Spleen (tissue), 13 donors: ENCODE measurements at places on chromosomes 6 and 20. TPM values are rescaled to one million over a fixed set of nuclear protein-coding genes. Genes with fewer than 3 reads are reported as not detected.
A peak's percentile ranks its signal among the peaks of the same experiment; 100 is the strongest.

- peak overlapping the region; percentile 77 for H3K4me3 ChIP-seq
- peak overlapping the region; percentile 91 for H3K27ac ChIP-seq
- H3K4me1 ChIP-seq, result peaks cover 58% of the 10 kb centered on the region
These were observed 993 bp upstream of the NCOA7 start for GRCh38 chr6:125789576-125790357.

DNA sequence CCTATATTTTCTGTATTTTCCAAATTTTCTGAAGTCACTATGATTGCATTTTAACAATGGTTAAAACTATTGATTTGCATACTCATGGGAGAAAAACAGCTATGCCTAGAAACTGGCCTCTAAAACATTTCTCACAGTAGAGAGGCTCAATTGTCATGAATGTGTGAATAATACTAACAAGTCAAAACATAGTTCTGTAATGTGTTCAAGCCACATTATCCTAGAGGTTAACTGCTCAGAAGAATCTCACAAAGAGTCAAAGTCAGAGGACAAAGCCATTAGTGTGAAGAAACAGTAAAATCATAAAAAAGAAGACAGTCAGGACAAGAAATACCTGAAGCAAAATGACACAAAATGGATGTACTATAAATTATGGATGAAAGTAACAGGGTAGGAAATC is 12.5 kb upstream of the ALDH8A1 start:
- H3K4me1 ChIP-seq, result no peaks in the 10 kb centered on the region
- H3K36me3 ChIP-seq, result no peaks in the 10 kb centered on the region
- H3K27me3 ChIP-seq, result no peaks in the 10 kb centered on the region
- DNase-seq, result no peak

ANKEF1 gene
- total RNA-seq, result 2.3 TPM

OR2J3 gene
- not detected for total RNA-seq

- peaks cover 7% of the 10 kb centered on the region for H3K4me1 ChIP-seq
- no peak overlapping the region for H3K4me3 ChIP-seq
- no peak for DNase-seq
- no peak overlapping the region for H3K27ac ChIP-seq
These were observed 111.1 kb downstream of the COL12A1 start for GRCh38 chr6:75094614-75095200.

ZNF133 gene
- total RNA-seq, result 16.9 TPM

DNA sequence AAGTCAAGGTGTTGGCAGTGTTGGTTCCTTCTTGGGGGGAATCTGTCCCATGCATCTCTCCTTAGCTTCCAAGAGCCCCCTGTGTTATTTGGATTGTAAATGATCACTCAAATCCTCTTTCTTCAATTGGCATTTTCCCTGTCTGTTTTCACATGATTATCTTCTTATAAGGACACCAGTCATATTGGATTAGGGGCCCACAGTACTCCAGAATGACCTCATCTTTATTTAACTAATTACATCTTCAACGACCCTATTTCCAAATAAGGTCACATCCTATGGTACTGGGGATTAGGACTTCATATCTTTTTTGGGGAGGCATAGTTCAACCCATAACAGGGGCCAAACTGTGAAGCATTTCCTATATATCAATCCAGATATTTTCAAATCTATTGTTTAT is 57.3 kb downstream of the PTPRA start:
- H3K36me3 ChIP-seq, result no peaks in the 10 kb centered on the region
- no peak overlapping the region for H3K4me3 ChIP-seq
- H3K4me1 ChIP-seq, result no peaks in the 10 kb centered on the region
- no peaks in the 10 kb centered on the region for H3K27me3 ChIP-seq
- no peak overlapping the region for H3K27ac ChIP-seq
- no peak for DNase-seq

DNA sequence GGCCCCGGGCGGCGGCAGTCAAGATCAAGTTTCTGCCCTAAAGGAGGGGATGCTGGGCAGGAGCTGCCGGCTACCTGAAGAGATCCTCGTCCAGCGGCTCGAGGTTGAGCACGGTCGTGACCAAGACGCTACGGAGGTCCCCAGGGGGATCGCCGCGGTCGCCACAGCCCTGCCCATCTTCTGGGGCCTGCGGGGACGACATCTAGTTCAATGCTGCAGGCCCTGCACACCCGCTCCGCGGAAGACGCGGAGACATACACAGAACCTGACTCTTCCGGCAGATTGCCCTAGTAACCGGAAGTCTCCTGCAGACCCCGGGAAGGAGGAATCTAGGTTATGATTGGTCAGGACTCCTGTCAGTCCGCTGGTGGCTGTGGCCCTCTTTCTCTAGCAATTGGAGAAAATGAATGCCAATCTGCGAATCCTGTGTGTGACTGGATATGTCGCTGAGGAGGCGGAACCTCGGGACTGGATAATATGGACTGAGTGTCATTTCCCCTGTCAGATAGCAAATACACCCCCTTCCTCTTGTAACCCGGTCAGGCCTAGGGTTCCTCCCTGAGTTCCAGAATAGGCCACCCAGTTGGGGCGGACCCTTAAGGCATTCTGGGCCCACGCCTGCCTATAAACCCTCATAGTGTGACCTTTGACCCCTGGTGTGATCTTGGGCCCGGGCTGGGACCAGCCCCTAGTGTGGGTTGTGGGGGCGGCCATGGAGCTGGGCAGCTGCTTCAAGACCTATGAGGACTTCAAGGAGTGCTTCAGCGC is at the start of the genes ACOT8 and ZSWIM3:
Gene ACOT8, minus strand, starts transcription at position 279 of the 768 bp plus-strand sequence. Its CDS starts 77 bp downstream, at position 202.
Gene ZSWIM3, plus strand, starts transcription at position 501 of the 768 bp plus-strand sequence. Its CDS starts 212 bp downstream, at position 713.
- peak within 1 kb of the TSS; percentile 80 for H3K4me3 ChIP-seq
- H3K27ac ChIP-seq, result peak within 1 kb of the TSS; percentile 93
- H3K4me1 ChIP-seq, result peaks cover 35% of the 10 kb centered on the region
- no peaks in the 10 kb centered on the region for H3K36me3 ChIP-seq
